Tongue (tissue), 3 donors: ENCODE measurements at places on chromosomes 7 and 10. TPM values are rescaled to one million over a fixed set of nuclear protein-coding genes. Genes with fewer than 3 reads are reported as not detected.

GRCh38 chr7:22681852-22682657 lies 44.9 kb upstream of the IL6 start:
- no peak for DNase-seq

DNA sequence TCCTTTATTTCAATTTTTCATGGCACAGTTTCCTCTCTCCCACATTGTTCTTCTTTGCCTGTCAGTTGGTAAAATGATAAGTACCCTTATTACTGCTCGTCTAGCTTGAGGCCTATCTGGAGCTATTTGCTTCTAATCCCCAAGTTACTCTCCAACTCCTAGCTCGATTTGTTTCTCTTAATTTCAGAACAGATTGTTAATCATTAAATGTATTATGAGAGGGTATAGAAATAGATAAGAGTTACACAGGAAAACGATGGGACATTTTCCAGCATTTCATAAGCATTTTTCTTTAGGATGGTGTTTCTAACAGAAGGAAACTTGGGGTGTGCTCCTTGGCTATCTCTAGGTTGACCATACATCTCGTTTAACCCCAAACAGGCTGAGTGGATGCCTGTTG lies 540.5 kb upstream of the FZD8 start:
- no peak for DNase-seq

DNA sequence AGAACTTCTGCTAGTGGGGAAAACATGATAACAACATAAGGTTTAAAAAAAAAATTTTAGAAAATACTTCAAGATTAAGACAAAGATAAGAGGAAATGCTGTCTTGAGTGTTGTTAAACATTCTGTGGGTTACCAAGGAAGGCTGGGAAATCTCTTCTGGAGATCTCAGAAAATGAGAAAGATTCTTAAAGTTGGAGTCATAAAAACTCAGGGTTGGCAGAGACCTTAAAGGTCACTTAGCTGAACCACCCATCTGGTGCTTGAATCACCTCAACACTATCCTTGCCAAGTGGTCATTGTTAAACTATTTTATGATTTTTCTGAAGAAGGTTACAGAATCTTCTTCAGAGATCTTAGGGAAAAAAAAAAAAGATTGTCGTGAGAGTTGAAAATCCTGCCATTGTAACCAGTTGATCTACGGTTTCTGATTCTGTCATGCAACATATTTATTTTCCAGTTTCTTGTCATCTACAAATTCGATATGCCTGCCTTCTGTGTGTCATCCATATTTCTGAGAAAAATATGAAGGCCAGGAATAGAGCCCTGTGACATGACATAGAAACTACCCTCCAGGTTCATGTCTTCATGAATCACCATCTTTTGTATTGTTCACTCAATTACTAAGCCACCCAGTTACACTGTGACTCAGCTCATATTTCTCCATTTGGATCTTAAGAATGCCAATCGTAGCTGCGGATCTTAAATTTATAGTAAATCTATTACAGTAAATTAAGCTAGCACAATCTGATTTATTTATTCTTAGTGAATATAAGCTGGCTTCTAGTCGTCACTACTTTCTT lies 179.2 kb downstream of the ST7 start:
- no peak for DNase-seq

- DNase-seq: peak; percentile 23
These were observed 23.8 kb upstream of the LARP4B start for GRCh38 chr10:955127-955819.

- peak; percentile 72 for DNase-seq
These were observed at the start of gene CAV2 for GRCh38 chr7:116499168-116500077. Gene CAV2 (plus strand): TSS chr7:116499738. CDS start chr7:116499782, 44 bp downstream.

- DNase-seq: no peak
These were observed 99.5 kb downstream of the VTI1A start for GRCh38 chr10:112546474-112546873.

DNA sequence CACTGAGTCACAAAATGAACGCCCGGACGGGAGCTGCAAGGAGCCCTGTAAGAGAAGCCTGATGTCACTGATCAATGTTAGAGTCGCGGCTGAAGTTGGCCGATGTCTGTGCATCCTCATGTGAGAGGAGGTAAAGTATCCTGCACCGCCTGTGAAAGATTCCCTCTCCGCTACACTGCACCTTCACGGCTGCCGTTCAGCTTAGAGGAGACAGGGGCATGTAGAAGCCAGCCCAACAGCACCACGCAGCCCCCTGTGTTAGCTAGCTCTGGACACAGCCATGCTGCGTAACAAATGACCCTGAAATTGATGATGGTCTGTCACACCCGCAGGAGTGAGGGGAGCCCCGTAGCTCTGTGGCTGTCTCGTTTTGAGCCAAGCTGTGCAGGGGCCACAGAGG lies 81.5 kb upstream of the DIP2C start:
- DNase-seq: no peak

GRCh38 chr10:88848499-88848898 lies 3.1 kb downstream of the ANKRD22 start:
- DNase-seq: no peak

DNA sequence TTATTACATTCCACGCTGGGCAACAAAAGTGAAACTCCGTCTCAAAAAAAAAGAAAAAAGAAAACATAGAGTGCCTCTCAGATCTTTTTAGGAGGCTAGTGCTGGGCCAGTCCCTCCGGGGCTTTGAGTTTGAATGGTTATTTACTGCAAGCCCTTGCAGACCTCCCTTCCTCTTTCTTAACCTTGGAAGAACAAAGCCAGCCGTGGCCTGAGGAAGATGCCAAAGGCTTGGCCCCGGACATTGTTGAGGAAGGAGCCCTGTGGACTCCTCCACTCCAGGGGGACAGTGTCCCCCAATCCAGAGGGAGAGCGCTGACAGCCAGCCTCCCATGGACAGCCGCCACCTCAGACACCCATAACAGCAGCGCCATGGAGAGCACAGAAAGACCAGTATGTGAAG lies 5.0 kb downstream of the TSPAN33 start:
- no peak for DNase-seq

- DNase-seq: no peak
These were observed 254.6 kb downstream of the PTEN start for GRCh38 chr10:88117869-88118632.

DNA sequence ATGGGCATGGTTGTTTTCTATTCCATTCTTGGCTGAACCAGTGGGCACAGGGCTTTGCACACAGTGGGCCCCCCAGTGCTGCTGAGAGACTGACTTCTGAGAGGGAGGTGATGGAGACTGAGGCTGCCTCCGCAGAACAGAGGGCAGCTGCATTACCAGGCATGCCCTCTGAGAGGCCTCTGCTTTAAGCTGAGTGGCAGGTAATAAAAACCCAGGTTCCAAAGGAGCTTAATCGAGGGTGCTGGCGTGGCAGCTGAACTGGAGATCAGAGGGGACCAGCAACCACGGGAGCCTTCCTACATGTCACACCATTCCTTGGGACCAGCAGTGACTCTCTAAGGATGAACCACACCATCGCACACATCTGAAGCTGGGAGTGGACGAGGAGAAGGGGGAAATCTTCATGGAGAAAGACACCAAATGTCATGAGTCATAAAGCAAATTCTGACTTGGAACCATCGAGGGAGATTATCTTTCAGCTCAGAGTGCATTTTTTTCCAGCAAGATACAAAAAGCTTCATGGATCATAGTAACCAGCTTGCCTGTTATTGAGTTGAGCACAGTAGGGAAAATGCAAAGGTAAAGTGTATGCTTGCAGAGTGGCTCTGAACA lies 24.6 kb downstream of the HIPK2 start:
- no peak for DNase-seq

DNA sequence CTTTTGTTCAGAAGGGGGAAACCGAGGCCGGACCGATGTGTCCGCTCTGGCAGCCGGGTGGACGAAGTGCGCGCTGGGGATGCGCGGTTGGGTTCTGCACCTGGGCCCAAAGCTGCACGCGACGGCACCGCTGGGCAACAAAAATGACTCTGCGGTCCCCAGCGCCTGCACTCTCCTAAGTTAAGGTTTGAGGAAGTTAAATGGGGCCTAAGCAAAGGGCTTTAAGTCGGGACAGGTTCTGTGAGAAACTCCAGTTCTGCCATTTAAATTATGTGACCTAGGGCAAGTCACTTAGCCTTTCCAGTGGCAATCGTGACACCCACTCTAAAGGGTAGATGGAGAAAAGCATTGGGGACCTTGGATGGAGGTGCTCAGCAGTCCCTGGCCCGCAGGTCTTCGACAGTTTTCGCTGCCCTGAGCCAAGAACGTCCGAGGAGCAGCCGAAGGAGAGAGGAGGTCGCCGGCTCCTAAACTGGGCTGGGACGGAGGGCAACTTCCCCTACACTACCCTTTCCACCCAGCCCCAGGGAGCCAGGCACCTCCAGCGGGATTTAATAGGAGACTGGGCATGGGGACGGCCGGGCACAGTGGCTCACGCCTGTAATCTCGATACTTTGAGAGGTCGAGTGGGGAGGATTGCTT lies 534 bp upstream of the ACBD5 start:
- DNase-seq: peak; percentile 47

NYAP1 gene
- total RNA-seq: 2.3 TPM

GIMAP5 gene
- total RNA-seq: 23.8 TPM

KIAA1549 gene
- total RNA-seq: 5.8 TPM

BAMBI gene
- 2.1 TPM for total RNA-seq

RASA4B gene
- total RNA-seq: 9.1 TPM
